ENCODE measurements at places on chromosomes 6 and 20.

DNA sequence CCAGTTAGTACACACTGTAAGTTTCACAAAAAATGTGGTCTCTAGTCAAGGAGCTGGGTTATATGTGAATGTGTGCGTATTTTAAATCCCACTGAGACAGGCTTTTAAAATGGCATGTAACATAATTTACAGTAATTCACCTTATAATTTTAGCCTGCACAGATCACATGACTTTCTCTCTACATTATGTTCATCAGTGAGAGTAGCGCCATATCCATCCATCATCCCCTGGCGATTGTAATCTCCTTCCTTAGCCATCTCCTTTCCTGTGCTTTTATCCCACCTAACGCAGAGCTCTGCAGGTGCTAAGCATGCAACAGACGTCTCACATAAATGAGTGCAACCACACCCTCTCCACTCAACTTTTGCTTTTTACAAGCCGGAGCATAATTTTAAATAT is 210.8 kb downstream of the TBC1D7 start:
- no peak for DNase-seq

- no peak for DNase-seq
Observed at GRCh38 chr6:103193413-103193812, 1666.3 kb downstream of the HACE1 start.

GRCh38 chr20:32567384-32568178 is 17.6 kb downstream of the NOL4L start:
- no peak for DNase-seq

DNA sequence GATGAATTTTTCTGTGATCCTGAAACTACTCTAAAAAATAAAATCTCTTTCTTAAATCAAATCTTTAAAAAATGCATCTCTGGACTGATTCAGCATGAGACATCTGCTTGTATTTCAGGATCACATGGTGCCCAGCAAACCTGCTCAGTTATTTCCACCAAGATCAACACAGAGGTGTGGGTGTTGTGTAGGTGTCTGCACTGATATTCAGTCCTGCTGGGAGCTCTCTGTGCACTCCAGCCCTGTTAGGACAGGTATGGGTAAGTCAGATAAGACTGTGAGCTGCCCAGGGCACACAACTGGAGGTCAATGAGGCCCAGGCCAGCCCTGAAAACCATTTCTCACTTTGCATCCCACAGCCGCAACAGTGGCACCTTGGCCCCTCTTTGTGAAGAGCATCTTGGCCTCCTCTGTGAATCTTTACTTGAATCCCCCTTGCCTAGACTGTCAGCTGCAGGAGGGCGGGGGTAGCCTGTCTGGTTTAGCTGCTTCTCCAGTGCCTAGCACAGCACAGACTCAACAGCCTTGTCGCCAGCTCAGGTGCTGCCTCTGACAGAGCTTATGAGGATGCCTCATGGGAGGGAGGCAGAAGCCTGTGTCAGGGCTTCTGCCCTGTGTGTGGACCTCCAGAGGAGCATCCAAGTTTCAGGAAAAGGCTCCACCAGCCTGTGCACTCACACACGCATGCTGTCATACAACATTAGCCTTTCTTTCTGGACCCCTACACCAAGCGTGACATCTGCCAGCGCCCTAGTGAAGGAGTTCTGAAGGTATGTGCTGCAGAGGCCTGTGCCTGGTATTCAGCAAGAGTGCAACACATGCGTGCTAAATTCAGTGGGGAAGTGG is 187.6 kb upstream of the CST7 start:
- DNase-seq: no peak

DNA sequence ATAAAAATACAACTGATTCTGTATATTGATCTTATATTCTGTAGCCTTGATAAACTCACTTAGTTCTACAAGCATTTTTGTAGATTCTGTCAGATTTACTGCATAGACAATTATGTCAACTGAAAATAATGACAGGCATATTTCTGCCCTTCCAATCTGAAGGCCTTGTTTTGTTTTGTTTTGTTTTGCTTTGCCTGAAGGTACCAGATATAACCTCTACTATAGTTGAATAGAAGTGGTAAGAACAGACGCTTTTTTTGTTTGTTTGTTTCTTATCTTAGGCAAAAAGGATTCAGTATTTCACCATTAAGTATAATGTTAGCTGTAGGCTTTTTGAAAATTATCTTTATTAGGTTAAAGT is 64.6 kb upstream of the RSPO3 start:
- no peak for DNase-seq

DNA sequence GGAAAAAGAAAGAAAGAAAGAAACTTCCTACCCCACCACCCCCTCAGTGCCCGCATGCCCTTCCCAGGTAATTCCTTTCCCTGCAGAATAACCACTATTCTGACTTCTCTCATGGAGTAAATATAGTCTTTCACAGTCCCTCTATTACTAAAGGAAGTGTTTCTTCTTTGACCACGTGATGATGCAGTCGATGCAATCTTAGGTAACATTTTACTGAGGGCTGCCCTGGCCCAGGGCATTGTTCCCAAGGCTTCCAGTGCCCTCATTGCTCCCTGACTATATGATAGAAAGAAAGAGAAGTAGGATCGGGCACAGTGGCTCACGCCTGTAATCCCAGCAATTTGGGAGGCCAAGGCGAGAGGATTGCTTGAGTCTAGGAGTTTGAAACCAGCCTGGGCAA is 29.1 kb downstream of the ARHGAP40 start:
- no peak for DNase-seq

- DNase-seq: no peak
Observed at GRCh38 chr20:10637031-10637559, 36.7 kb downstream of the JAG1 start.

GRCh38 chr20:6993511-6993910 is 226.0 kb downstream of the BMP2 start:
- no peak for DNase-seq

- no peak for DNase-seq
Observed at GRCh38 chr6:127342296-127342945, 988 bp downstream of the ECHDC1 start.

- no peak for DNase-seq
Observed at GRCh38 chr6:105780146-105780860, 305.8 kb upstream of the PRDM1 start.

GRCh38 chr6:37584654-37585522 is 85.2 kb upstream of the CCDC167 start:
- no peak for DNase-seq

GRCh38 chr6:47130086-47130485 is 88.0 kb upstream of the ADGRF1 start:
- no peak for DNase-seq

DNA sequence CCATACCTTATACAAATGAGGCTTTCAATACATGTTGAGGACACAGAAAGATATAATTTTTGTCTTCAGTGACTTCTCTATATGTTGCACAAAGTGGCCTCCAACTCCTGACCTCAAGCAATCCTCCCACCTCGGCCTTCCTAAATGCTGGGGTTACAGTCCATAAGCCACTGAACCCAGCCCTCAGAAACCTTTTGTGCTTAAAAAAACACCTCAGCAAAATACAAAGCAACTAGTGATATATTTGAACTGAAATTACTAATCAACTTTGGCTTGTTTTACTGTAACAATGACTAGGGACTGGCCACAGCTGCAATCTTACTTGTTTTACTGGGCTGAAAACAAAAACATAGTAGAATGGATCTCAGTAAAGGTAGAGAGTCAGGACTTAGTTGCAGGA is 3.2 kb upstream of the ZNF184 start:
- no peak for DNase-seq

Measured in SIG-M5 (cell line).